ENCODE measurements at places on chromosomes 6 and 20. TPM values are rescaled to one million over a fixed set of nuclear protein-coding genes. Genes with fewer than 3 reads are reported as not detected.

The POPDC3 gene
- total RNA-seq: not detected

The FILIP1 gene
- total RNA-seq: 0.07 TPM

The PSORS1C1 gene
- total RNA-seq: not detected

The UBD gene
- 0.67 TPM for total RNA-seq

DNA sequence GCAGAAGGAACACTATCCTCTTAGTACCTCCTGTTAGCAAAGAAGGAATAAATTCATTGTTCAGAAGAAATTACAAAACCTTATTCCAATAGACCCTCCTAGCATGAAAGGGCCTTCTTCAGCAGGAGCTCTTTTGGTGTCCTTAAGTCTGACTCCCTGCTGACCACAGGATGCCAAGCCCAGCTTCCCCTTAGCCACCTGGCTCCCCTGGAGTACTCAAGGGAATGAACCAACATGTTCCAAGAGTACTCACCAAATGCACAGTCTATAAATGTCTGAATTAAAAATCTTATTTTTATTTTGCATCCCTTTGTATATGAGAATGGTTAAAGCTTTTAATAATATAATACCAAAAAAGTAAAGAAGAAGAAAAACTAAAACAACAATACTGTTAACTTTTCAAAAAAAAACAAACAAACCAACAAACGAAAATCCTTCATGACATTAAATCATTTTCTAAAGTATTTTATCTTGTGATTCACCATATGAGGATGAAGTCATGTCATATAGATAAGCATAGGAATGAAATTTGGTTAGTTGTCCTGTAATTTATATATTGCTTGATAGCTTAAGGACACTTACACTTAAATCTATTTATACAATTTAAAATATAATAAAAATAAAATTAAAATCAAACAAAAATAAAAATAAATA lies 1355.1 kb downstream of the HACE1 start:
- H3K4me3 ChIP-seq: no peak overlapping the region
- H3K36me3 ChIP-seq: no peaks in the 10 kb centered on the region
- DNase-seq: no peak

DNA sequence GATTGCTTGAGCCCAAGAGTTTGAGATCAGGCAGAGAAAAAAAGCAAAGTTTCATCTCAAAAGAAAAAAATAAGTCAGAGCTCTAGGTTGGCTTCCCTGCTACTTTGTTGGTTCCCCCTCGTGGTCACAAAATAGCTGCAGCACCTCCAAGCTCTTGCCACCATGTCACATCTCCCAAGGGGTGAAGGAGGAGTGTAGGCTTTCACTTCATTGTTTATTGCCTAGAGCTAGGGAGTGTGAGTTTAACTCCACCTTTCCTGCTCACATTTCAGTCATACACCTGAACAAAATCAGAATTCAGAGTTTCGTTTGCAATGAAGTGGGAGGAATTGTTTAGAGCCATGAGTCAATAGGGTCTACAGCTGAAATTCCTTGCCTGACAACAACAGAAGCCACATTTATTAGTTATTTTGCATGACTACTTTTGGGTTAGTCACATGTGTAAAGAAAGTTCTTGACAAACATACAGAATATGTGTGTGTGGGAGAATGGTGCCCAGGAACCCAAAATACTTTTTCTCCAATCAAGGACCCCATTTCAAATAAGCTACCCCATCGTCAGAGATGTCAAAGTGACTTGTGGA lies 56.2 kb upstream of the UFL1 start:
- no peak overlapping the region for H3K27ac ChIP-seq
- peaks cover 22% of the 10 kb centered on the region for H3K4me1 ChIP-seq
- no peak overlapping the region for H3K4me3 ChIP-seq
- peak; percentile 12 for DNase-seq
- H3K27me3 ChIP-seq: peaks cover 1% of the 10 kb centered on the region
- no peaks in the 10 kb centered on the region for H3K36me3 ChIP-seq

- H3K27ac ChIP-seq: peak overlapping the region; percentile 84
- no peaks in the 10 kb centered on the region for H3K27me3 ChIP-seq
- peak; percentile 56 for DNase-seq
- H3K4me3 ChIP-seq: peak overlapping the region; percentile 83
These were observed 517 bp downstream of the ACTL10 start for GRCh38 chr20:33667245-33667675.

GRCh38 chr6:34529665-34530327 lies 26.3 kb downstream of the SPDEF start:
- H3K27me3 ChIP-seq: no peaks in the 10 kb centered on the region
- no peak overlapping the region for H3K4me3 ChIP-seq
- DNase-seq: no peak
- H3K4me1 ChIP-seq: peaks cover 5% of the 10 kb centered on the region

DNA sequence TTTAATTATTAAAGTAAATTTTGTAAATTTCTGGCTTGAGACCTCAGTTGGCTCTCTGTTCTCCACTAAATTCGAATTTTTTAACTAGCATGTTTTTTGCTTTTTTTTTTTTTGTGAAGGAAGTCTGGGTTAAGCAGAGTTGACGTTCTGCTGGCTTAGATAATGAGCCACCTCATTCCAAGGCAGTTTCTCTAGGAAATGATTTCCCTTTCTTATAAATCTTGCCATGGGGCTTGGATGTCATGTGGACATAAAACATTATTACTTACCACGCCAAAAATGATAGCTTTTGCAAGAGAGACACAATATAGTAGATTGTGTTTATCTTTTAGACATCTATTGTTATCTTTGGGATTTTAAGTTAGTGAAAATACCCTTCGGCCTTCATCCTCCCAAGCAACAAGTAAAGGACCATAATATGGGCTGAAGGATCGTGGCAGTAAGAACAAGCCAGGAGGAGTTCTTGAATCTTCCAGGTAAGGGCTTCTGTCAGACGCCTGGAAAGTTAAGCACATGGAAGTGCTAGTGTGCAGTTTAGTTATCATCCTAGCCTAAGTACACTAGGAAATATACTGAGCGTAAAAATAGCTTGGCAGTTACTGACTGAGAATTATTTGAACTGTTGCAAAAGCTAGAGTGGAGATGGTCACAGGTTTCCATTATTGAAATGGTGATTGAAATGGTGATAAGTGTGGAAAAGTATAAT lies 30.7 kb downstream of the ADGRG6 start:
- H3K27ac ChIP-seq: no peak overlapping the region
- no peaks in the 10 kb centered on the region for H3K36me3 ChIP-seq
- H3K4me1 ChIP-seq: peaks cover 21% of the 10 kb centered on the region
- DNase-seq: no peak

- H3K4me1 ChIP-seq: peaks cover 8% of the 10 kb centered on the region
- no peaks in the 10 kb centered on the region for H3K27me3 ChIP-seq
- no peak overlapping the region for H3K27ac ChIP-seq
- no peak overlapping the region for H3K4me3 ChIP-seq
- H3K36me3 ChIP-seq: peaks cover 23% of the 10 kb centered on the region
- DNase-seq: no peak
These were observed 18.0 kb upstream of the BRPF3 start for GRCh38 chr6:36178544-36178943.

GRCh38 chr20:41173161-41173721 lies 35.9 kb downstream of the PLCG1 start:
- H3K36me3 ChIP-seq: peaks cover 54% of the 10 kb centered on the region
- no peaks in the 10 kb centered on the region for H3K27me3 ChIP-seq
- peak; percentile 75 for DNase-seq
- H3K4me1 ChIP-seq: peaks cover 25% of the 10 kb centered on the region

DNA sequence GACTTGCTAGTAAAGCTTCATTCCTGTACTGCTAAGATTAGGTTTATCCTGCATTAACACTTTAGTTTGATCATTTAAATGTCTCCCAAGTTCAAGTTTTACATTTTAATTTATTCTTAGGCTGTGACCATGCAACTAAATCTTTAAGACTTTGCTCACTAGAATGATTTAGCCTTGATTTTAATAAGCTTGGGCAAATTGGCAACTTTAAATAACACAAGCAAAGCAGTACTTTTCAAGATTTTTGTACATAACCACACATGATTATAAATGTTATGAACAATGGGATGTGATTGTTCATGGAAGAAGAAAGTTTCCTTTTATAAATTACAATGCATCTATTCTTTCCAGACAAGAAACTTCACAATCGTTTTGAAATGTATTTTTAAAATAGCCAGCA lies 948.0 kb upstream of the EPHA7 start:
- no peak for DNase-seq
- no peaks in the 10 kb centered on the region for H3K36me3 ChIP-seq
- H3K4me1 ChIP-seq: no peaks in the 10 kb centered on the region
